T-cell (primary cell): ENCODE measurements at places on chromosomes 11 and 22.
A peak's percentile ranks its signal among the peaks of the same experiment; 100 is the strongest.

DNA sequence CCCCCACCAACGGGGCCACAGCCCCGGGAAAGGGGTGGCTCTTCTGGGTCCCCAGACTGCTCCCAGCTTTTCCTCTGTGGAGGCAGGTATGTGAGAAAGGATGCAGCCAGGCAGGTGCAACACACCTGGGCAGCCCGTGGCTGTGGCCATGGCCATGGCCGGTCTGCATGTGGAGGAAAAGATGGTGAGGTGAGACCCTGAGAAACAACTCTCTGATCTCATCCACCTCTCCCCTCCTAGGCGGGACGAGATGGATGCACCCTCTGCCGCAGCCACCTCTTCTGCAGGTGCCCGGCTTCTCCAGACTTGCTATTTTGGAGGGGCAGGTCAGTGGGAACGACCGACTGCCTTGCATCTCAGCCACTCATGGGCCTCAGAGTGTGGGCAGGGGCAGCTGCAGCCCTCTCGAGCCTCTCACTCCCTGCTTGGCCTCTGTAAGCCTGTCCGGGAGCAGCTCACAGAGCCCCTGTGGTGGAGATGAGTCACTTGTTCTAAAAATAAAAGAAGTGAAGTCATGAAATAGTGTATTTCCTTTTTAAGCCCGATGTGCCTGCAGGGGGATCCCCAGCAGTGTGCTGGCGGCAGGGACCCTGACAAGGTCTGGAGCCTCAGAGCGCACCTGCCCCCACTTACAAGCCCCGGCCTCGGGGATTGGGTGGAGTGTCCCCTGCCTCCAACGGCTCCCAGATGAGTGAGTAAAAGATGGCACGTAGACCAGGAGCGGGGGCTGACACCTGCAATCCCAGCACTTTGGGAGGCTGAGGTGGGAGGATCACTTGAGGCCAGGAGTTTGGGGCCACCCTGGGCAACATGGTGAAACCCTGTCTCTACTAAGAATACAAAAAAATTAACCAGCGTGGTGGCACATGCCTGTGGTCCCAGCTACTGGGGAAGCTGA, 10.7 kb downstream of the SMIM38 start:
- DNase-seq: no peak

DNA sequence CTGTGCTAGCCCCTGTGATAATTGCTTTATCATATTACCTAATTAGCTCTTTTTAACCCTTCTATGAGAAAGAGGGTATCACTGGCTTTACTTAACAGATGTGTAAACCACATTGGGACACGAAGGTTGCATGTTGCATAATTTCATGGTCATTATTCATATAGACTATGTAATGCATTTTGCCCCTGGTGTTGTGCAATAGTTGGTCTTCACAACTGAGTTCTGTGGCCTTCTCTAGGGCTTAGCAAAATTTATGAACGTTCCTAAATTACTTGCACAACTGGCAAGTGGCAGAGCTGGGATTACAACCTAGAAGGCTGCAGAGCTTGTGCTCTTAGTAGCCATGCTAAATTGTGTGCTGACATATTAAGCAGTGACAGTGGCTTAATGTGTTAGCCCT, 34.6 kb upstream of the PDGFD start:
- no peak for DNase-seq

GRCh38 chr22:37279331-37280181, 2.8 kb upstream of the CYTH4 start:
- DNase-seq: no peak

GRCh38 chr11:72217841-72218240, 1.2 kb downstream of the FOLR2 start:
- DNase-seq: no peak

DNA sequence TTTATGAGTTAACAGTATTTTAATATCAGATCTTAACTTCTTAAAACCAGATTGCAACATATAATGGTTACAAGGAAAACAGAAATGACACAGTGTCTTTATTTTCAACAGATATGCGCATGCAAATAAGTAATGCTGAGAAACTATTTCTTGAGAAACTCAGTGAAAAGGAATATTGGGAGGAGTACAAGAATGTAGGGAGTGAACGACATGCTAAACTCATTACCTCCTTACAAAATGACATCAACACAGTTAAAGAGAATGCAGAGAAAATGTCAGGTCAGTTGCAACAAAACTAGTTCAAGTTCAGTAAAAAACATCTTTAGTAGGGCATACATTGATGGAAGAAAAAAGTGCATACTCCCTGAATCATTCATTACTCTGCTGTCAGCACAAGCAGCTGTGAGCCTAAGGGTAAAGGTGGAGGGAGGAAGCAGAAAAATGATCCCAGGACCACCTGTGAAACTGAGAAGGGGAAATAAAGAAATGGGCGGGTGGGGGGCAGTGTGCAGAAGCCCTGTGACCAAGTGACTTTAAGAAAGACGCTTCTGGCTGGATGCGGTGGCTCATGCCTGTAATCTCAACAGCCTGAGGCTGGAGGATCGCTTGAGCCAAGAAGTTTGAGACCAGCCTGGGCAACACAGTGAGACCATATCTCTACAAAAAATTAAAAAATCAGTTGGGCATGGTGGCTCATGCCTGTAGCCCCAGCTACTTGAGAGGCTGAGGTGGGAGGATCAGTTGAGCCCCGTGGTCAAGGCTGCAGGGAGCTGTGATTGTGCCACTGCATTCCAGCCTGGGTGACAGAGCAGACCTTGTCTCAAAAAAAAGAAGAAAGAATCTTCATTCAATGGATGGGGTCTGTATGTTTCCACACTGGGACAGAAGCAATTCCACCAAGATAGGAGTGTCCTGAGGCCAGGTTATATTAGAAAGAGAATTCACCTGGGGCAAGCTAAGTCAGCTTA, 31.2 kb downstream of the CCDC83 start:
- DNase-seq: no peak

- DNase-seq: no peak
Measured at GRCh38 chr11:12704049-12704448, 29.8 kb downstream of the TEAD1 start.

GRCh38 chr11:60367009-60367408, 11.3 kb upstream of the MS4A7 start:
- DNase-seq: no peak

DNA sequence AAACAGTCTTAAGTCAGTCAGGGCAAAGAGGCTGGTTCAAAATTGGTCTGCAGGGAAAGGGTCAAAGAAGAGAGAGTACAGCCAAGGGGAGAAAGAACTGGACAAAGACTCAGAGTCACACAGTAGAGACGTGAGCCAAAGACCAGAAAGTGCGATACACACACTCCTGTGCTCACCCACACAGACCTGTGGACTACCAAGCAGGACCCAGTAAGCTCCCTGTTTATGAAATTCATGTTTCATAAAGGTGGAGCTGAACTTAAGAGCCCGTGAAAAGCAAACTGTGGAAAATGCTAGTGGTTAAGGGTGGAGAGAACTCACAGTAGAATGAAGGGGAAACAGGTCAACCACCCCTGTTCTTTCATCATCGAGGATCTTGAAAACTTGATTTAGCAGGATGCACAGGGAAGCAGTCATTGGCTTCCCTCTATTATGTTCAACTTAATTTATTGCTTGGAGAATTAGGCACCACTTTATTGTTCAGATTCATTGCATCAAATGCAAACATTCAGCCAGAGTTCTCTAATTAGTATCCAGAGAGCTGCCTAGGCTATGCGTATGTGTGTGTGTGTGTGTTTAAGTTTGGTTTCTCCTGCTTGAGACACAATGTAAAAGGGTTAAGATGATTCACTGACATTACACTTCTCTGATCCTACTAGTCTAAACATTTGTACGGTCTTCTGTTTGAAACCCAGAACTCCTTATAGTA, 160.9 kb upstream of the MTMR2 start:
- DNase-seq: no peak

DNA sequence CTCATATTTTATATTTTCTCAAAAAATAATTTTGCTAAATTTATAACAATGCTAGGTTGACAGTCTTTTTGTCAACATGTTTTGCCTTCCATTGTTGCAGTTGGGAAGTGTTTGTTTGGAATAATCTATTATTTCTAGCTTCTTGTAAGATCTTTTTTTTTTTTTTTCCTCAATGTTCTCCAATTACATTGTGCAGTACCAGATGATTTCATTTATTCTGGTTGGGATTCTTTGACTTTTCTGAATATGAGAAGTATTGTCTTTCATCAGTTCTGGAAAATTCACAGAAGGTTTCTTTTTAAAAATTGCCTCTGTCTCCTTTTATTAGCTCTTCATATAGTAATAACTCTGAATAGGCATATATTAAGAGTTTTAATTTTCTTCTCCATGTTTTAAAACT, 245.4 kb downstream of the DYNC2H1 start:
- no peak for DNase-seq

- peak; percentile 12 for DNase-seq
Measured at GRCh38 chr11:131694526-131695424, 324.4 kb downstream of the NTM start.

GRCh38 chr11:129825380-129825779, 9.7 kb downstream of the TMEM45B start:
- no peak for DNase-seq

DNA sequence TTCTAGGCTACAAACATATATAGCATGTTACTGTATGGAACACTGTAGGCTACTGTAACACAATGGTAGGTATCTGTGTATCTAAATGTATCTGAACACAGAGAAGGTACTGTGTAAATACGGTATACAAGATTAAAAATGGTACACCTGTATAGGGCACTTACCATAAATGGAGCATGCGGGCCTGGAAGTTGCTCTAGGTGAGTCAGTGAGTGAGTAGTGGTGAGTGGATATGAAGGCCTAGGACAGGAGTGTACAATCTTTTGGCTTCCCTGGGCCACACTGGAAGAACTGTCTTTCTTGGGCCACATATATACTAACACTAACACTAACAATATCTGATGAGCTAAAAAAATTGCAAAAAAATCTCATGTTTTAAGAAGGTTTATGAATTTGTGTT, 21.4 kb downstream of the RNF141 start:
- no peak for DNase-seq

DNA sequence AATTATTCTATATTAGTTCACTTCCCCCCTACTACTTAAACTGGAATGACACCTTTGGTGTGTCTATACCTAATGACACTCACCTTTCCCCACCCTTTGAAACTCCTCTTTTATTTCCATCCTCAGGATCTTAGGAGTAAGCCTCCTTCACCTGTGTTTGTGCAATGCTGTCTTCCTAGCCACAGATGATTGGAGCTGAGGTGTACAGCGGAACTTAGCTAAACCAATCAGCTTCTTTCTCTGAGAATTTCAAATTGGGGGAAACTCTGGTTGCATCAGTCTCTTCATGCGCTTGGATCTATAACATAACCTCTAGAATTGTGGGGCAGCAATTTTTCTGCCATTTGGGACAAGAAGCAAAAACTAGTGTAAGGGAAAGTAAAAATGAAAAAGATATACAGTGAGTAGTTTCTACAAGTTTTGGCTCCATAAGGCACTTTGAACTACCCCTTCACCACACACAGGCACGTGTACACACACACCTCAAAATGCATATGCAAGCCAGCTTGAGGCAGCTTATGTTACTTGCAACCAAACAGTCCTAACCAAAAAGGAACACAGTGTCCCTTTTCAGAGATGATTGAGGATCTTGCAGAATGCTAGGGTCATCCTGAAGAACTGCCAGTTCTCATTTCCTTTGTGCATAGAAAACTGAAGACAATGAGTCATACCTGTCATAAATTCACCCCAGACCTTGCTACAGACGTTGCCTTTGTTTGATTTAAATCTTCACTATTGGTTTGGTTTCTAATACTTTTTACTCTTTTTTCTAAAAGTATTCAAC, 36.0 kb upstream of the LDLRAD3 start:
- no peak for DNase-seq

DNA sequence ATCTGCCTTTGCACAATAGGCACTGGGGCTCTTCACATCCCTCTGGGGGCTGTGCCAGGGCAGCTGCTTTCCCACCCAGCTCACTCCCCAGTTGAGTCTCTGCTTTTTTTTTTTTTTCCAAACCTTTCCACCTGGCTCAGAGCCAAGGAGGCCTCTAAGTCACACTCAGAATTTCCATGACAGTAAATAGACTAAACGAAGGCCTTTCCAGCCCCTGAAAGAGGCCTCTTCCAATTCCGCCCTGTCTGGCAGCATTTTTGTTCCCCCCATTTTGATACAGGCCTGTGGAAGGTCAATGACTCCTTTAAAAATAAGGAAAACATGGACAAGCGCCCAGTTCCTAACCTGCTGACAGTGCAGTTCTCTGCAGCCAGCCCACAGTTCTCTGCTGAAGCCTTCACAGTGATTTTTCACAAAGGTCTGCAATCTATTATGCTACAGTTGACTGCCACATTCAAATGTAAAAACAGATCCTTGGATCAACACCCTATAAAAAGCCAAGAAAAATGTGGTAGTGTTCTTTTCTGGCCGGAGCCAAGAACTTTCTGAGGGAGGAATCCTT, 107.5 kb upstream of the SESN3 start:
- no peak for DNase-seq

DNA sequence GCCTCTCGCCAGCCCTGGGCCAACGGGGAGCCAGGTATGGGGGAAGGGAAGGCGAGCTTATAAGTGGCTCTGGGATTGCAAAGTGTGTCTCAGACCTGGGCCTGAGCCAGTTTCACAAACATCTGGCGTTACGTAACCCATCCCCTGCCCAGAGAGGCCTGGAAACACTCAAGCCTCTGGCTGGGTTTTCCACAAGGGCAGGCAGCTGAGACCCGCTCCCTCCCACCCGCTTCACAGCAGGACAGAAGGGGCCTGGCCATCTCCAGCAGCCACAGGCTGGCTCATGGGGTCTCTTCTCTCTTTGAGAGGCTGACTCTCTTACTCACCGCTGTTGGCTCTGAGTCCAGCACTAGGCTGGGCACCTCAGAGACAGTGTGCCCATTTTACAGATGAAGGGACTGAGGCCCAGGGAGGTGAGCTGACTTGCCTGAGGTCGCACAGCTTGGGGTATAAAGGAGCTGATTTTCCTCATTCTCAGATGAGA, 44.5 kb downstream of the TRIOBP start:
- DNase-seq: no peak

- no peak for DNase-seq
Measured at GRCh38 chr11:133808393-133809140, 36.7 kb downstream of the SPATA19 start.

- DNase-seq: no peak
Measured at GRCh38 chr11:19121646-19122045, 4.7 kb downstream of the ZDHHC13 start.

DNA sequence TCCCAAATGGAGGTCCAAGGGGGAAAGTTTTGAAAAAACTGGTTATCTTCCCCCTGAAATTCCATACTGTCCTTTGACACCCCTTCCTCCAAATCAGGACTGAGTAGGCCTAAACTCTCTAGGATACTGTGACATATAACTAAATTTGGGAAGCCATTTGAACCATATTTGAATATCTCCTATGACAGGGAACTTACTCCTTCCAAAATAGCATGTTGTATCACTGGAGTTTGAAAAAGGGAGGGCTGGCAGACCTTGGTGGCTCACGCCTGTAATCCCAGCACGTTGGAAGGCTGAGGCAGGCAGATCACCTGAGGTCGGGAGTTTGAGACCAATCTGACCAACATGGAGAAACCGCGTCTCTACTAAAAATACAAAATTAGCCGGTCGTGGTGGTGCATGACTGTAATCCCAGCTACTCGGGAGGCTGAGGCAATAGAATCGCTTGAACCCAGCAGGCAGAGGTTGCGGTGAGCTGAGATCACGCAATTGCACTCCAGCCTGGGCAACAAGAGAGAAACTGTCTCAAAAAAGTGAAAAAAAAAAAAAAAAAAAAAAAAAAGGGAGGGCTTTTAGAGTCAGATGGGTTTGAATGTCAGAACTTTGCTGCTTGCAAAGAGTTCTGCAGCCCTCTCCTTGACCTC, 42.4 kb downstream of the PIK3C2A start:
- no peak for DNase-seq

GRCh38 chr11:106399624-106400023, 322.2 kb downstream of the AASDHPPT start:
- no peak for DNase-seq

GRCh38 chr11:78355309-78355705, 62.3 kb downstream of the GAB2 start:
- no peak for DNase-seq
